HFFc6 (cell line): ENCODE measurements at places on chromosomes 13 and 19.

DNA sequence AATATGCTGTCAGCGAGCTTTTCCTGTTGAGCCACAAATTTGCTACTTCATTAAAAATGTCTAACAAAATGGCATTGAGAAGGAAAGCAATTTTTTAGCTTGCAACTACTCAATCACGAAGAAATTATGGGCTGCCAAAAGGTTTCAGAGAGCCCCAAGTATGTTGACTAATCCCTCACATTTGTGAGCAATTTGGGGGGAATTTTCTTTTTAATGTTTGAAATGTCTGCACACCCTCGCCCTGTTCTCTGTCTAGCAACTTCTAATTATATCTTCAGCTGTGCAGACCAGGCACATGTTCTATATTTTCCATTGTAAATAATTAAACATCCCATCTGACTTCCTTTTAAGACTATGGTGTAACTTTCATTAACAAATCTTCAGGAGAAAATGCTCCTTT, 192.9 kb downstream of the DCT start:
- DNase-seq, result no peak

DNA sequence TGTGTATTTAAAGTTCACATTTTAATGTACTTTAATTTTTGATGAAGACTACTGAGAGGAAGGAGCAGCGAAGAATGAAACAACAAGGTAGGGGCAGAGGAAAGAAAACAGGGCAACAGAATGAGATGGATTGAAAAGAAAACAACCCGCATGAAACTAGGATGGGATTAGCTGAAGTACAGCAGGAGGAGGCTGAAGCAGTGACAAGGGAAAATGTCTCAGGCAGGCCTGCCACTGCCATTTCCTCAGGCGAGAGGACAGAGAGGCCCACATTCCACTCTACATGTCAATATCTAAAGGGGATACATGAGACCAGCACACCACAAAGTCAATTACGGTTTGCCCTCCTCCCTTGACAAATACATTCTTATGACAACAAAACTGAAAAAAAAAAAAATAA, 1703.2 kb downstream of the EFNB2 start:
- DNase-seq, result no peak

GRCh38 chr13:79451500-79451962, 29.4 kb upstream of the NDFIP2 start:
- DNase-seq, result peak; percentile 93

DNA sequence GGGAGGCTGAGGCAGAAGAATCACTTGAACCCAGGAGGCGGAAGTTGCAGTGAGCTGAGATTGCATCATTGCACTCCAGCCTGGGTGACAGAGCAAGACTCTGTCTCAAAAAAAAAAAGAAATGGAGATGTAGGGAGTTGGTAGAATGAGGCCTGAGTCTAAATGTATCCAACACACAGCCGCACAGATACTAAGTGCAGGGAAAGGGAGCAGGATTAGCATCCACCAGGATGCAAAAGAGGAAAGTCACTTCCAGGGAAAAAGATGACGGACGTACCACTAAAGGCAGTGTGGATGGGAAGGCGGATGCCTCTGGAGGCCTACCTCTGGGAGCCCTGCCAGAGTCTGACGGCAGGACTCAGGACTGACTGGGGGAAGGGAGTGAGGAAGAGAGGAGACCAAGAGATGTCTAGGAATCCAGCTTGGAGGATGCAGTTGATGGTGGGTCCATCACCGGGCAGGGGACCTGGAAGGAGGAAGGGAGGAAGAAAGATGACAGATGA, 6.8 kb downstream of the FAM98C start:
- no peak for DNase-seq

- no peak for DNase-seq
Observed at GRCh38 chr13:38570706-38571105, 116.2 kb upstream of the FREM2 start.

DNA sequence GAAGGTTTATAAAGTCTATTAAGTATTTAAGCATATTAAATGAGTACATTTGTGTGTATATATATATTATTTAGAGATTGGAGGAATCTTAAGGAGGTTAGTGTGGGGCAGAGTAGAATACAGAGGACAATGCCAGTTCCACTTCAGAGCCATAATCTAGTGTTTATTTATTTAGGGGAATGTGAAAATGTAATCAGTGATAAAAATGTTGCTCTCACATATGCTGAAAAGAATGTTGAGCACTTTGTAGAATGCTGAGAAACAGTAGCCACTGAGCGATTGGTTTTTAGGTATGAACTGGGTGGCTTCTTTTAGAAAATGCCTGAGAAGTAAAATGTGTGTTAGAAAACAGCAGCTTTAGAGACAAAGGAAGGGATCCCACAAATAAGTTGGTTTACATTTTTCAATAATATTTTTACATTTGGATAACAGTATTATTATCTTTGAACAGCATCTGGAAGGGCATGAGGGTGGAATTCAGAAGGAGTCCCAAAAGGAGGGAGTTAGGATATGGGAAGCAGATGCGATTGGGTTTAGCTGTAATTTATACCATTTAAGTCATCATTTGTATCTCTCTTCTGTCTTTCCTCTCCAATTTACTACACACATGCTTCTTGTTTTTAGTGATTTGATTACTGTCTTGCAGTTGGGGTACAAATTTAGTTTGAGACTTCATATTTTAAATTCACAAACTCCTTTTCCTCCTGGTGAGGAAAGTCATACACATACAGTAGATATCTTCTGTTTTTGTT, 68.6 kb downstream of the NDFIP2 start:
- no peak for DNase-seq

GRCh38 chr19:15042826-15043225, 6.5 kb upstream of the CASP14 start:
- DNase-seq, result no peak

- no peak for DNase-seq
Observed at GRCh38 chr13:73390100-73390499, 331.3 kb downstream of the KLF5 start.

- DNase-seq, result no peak
Observed at GRCh38 chr19:33358408-33358807, 15.1 kb upstream of the CEBPG start.

GRCh38 chr13:106651442-106651841, 83.5 kb upstream of the ARGLU1 start:
- no peak for DNase-seq

DNA sequence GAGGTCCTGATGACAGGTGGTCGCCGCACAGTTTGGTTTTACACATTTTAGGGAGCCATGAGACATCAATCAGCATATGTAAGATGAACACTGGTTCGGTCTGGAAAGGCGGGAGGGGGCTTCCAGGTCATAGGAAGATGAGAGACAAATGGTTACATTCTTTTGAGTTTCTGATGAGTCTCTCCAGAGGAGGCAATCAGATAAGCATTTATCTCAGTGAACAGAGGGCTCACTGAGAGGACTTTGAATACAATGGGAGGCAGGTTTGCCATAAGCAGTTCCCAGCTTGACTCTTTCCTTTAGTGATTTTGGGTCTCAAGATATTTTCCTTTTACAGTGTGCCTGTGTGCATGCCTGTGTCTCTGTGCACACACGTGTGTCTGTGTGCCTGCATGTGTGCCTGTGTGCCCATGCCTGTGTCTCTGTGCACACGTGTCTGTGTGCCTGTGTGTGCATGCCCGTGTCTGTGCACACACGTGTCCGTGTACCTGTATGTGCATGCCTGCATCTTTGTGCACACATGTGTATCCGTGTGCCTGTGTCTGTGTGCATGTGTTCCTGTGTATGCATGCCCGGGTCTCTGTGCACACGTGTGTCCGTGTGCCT, 35.5 kb upstream of the TMEM255B start:
- DNase-seq, result no peak

DNA sequence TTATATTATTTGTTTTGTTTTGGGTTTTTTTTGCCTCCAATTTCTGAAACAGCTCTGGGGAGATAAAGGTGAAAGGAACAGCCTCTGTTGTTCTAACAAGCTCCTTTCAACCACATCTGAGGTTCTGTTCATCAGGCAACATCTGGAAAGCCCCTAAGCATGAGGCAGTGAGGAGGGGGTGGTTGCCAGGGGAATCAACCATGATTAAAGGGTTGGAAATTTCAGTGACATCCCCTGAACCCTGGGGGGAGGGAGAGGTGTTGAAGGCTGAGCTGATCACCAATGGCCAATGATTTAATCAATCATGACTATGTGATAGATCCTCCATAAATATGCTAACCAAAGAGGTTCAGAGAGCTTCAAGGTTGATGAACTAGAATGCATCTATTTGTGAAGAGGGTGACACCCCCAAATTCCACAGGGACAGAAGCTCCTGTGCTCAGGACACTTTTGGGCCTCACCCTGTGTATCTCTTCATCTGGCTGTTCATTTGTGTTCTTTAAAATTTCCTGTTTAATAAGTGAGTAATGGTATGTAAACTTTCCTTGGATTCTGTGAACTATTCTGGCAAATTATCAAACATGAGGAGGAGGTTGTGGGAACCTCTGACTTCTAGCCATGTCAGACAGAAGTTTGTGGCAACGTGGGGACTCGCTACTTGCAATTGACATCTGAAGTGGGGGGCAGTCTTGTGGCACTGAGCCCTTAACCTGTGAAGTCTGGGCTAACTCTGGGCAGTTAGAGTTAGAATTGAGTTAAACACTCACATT, 221.3 kb downstream of the NHLRC3 start:
- DNase-seq, result no peak

GRCh38 chr13:33245505-33246158, 39.9 kb downstream of the STARD13 start:
- no peak for DNase-seq

DNA sequence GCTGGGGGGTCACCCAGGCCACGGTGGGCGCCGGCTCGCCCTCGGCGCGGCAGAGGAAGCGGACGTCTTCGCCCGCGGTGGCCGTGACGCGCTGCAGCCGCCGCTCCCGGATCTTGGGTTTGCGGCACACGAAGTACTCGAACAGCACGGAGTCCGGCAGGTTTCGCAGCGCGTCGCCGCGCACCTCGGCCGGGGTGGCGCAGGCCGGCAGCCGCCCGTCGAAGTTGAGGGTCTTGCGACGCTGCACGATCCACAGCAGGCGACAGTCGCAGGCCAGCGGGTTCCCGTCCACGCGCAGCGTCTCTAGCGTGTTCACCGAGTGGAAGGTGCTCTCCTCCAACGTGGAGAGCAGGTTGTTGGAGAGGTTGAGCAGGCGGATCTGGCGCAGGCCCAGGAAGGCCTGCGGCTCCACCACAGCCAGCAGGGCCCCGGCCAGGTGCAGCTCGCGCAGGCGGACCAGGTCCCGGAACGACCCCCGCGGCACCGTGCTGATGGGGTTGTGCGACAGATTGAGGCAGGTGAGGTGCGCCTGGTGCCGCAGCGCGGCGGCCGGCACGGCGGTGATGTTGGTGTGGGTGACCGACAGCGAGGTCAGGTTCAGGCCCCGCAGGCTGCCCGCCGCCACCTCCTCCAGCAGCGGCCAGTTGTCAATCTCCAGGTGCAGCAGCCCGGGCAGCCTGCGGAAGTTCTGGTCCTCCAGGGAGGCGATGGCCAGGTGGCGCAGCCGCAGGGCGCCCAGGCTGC, 8.6 kb upstream of the PEAK3 start:
- DNase-seq, result no peak

GRCh38 chr19:29667901-29668341, 2.7 kb downstream of the PLEKHF1 start:
- no peak for DNase-seq

DNA sequence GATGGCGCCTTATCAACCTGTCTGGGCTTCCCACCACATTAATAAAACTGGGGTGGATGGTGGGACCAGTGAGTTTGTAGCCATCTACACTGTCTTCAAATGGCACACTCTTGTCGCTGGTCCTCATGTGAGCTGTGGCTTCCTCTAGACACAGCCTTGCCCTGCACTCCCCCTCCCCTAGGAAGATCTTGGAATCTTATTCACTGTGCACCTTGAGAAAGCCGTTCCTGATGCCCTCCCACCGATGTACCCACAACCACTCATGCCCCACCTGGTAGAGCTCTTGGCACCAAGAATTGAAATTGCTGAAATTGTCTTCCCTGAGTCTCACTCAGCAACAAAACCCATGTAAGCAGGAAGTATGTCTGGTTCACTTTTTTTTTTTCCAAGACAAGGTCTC, 146.0 kb downstream of the PTPRS start:
- no peak for DNase-seq

GRCh38 chr19:57903618-57904184, 12.7 kb downstream of the ZNF417 start:
- DNase-seq, result no peak

DNA sequence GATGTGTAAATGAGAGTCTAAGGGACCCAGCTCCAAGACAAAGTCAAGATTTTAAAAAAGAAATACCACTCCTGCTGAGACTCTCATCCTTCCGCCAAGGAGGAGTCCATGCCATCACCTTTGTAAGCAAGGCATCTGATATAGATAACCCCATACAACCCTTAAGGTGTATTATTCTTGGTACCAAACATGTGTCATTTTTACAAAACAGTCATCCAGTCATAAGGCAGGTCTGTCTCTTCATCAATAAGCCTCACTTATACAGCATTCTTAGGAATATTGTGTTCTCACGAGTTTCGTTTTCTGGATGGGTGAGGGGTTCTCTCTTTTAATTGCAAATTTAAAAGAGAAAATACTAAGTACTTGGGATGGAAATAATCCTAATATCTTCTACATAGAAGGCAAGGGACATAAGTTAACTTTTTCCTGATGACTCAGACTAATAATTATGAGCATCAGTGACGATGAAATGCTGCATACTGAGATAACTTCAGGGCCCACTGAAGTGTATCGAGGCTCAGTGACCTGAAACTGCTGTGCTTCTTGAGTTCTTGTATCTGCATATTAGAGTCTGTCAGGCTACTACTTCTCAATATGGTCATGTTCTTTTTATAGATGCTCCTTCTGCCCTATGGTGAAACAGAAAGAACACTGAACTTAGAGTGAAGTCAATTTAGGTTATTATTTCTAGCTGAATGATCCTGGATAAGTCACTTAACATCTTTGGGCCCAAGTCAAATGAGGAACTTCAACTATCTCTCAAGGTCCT, 166.6 kb downstream of the KLF12 start:
- DNase-seq, result no peak

DNA sequence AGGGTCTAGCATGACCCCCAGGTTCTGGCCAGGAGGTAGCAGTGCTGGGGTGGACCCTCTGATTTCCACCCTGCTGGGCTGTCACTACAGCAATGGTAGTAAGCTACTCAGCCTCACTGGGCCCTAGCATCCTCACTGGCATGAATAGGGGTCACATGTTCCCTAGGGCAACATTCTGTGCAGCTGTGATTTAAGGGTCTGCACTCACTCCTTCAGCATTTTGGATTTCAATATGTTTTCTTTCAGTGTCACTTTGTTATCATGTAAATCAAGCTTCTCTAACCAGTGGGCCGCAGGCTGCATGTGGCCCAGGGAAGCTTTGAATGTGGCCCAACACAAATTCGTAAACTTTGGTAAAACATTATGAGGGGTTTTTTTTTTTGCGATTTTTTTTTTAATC, 57.8 kb downstream of the SPATA13 start:
- no peak for DNase-seq

GRCh38 chr19:39792999-39793546, 14.4 kb downstream of the LEUTX start:
- DNase-seq, result peak; percentile 39
